ENCODE measurements at places on chromosomes 3 and 15. TPM values are rescaled to one million over a fixed set of nuclear protein-coding genes. Genes with fewer than 3 reads are reported as not detected.

- ATAC-seq = no peak
These were observed 191.0 kb downstream of the KLHL25 start for GRCh38 chr15:85603703-85604102.

GRCh38 chr15:62059816-62060112 is 483 bp downstream of the VPS13C start:
- ATAC-seq = peak; percentile 62

DNA sequence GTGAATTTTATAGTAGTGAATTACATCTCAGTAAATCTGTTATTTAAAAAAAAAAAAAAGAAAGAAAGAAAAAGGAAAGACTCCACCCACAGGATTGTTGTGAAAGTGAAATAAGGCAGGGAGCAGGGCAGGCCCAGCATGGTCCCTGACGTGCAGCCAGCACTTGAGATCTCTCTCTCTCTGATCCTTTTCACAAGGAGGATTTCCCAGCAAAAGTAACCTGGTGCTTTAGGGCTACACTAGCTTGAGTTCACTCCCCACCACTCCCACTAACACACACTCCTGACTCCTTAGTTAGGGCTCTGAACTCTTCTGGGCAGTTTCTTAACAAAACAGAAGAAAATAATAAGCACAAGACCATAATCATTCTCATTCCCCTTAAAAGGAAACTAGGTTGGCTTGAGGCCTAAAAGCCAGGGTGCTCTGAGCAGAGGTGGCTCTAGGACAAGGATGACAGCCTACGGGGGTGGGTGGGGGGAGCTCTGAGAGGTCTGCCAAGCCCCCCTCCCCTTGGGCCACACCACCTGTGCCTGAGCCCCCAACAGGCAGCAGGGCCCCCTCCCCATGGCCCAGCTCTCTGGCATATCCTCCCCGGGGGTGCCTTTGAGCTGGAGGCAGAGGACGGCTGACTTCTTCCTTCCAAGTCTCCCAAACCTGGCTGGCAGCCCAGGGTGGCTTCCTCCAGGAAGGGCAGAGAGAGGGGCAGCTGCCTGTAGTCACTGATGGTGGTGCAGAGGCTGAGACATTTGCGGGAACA is 856 bp downstream of the TMEM40 start:
- peak; percentile 4 for ATAC-seq

- ATAC-seq = no peak
These were observed 68.6 kb upstream of the ITGA11 start for GRCh38 chr15:68500363-68501258.

DNA sequence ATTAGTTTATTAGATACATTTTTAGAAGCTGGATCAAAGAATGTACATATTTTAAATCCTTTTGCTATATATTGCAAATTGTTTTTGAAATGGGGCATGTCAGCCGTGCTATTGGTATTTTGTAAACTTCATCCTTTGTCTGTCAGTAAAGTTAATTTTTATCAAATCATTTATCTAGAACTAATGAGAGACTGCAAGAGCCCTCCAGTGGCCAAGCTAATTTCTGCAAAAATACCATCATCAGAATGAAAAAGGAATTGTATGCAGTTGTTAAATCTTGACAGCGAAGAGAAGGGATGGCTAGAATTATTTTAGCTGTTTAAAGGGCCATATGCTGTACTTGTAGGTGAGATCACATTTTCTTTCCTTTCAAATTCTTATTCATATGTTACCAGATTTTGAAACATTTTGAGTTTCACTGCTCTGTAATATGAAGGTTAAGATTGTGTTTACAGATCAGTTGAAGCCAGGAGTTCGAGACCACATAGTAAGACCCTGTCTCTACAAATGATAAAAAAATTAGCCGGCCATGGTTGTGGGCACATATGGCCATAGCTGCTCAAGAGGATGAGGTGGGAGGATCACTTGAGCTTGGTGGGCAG is 8.1 kb upstream of the CLDN11 start:
- ATAC-seq = no peak

- ATAC-seq = no peak
These were observed 51.0 kb downstream of the ATP8B4 start for GRCh38 chr15:50068016-50068415.

DNA sequence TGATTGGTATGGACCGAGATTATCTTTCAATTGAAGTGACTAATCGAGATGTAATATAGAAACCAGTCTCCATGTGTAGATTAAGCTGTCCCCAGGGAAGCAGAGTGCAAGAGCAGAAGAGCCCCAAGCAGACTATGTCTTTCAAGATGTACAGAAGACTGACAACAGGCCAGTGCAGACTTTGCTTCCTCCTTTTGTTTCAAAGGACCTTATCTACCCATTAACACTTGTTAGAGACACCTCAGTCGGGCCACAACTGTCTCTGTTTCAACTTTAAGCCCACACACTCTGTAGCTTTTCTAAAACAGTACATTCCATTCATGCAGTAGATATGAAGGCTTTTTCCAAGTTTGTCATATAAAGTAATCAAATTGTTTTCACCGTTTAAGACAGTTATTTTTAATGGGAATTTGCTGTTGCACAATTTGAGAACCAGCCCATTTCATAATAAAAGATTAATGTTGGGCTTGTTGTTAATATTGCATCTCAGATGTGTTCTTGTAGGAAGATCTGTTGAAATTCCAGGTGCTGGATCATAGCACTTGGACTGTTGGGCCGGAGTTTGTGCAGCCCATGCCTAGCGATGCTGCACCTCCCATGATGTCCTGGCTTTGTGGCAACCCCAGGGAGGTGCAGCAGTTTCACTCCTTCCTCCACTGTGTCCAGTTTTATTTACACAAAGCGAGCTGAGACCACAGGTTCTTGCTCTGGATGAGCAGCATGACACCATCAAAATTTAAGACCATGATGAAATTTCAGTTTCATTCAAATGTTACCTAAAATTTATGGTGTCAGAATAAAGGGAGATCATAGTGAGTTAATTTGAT is 12.4 kb downstream of the GORASP1 start:
- no peak for ATAC-seq

DNA sequence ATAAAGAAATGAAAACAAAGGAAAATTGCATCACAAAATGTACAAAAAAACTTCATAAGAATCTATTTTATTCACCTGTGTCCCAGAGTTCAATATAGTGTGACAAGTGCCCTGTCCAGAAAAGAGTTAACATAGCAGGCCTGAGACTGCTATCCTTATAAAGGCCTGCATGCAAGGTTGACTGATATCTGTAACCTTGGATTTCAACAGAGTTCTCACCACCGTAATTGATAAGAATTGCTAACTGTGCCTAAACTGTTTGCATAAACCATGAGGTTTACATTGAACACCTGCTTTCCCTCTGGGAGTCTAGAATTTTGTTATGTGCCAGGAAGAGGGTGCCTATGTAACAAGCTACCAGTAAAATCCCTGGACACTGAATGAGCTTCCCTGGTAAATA is 461.7 kb upstream of the DPH6 start:
- ATAC-seq = no peak

- no peak for ATAC-seq
These were observed 73.0 kb upstream of the GAP43 start for GRCh38 chr3:115550285-115550761.

- ATAC-seq = no peak
These were observed at the start of gene AADAC for GRCh38 chr3:151813799-151814198. TSS of gene AADAC (plus strand) at chr3:151814116. CDS start at chr3:151814163, 47 bp downstream.

- ATAC-seq = no peak
These were observed 130.2 kb upstream of the ATP2B2 start for GRCh38 chr3:10635446-10636076.

- ATAC-seq = no peak
These were observed 493.7 kb upstream of the GOLIM4 start for GRCh38 chr3:168589376-168589775.

DNA sequence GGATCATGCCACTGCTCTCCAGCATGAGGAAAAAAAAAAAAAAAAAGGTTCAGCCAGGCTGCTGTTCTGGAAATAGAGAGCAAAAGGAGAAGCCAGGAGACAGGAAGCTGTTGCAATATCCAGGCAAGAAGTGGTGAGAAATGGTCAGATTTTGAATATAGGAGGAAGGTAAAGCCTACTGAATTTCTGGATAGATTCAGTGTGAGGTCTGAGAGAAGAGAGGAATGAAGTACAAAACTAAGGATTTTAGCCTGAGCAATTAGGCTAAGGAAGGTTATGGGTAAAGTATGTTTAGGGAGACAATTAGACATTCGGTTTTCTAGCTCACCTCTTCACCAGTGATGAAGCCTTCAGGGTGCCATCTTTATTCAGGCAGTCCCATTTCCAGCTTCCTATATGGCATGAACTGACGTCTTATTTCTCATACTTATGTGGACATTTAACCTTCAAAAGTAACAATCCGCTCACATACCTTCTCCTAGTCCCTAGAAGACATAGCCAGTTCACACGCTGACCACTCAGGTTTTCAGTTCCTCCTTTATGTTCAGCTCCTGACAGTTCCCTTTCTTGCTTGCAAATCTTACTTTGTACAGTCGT is 57.2 kb downstream of the KIF9 start:
- ATAC-seq = no peak

- peak; percentile 50 for ATAC-seq
These were observed 25.4 kb downstream of the HES1 start for GRCh38 chr3:194161131-194162045.

DNA sequence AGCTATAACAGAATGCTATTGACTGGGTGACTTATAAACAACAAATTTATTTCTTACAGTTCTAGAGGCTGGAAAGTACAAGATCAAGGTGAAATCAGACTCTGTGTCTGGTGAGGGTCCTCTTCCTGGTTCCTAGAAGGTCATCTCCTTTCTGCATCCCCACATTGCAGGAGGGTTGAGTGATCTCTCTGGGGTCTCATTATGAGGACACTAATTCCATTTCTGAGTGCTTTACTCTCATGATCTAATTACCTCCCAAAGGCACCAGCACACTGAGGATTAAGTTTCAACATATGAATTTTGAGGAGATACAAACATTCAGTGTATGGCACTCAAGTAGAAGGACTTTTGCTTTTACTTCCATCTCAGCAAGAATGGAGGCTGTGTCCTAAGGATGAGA is 534.1 kb upstream of the KCNMB2 start:
- no peak for ATAC-seq

DNA sequence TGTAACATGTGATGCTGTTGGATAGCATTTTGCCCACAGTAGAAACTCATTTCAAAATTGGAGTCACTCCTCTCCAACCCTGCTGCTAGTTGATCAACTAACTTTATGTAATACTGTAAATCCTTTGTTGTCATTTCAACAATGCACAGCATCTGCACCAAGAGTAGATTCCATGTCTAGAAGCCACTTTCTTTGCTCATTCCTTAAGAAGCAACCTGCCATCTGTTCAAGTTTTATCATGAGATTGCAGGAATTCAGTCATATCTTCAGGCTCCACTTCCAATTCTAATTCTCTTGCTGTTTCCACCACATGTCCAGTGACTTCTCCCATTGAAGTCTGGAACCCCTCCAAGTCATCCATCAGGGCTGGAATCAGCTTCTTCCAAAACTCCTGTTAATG is 42.9 kb downstream of the AKAP13 start:
- no peak for ATAC-seq

Gene APOD
- 3.5 TPM for total RNA-seq

Gene ISLR
- 2.2 TPM for total RNA-seq

Gene ARRDC4
- 2.9 TPM for total RNA-seq

Gene C3orf80
- total RNA-seq = 5.9 TPM
